Ammon's horn (tissue), 1 donor: ENCODE measurements at places on chromosomes 11 and 22.
A peak's percentile ranks its signal among the peaks of the same experiment; 100 is the strongest.

DNA sequence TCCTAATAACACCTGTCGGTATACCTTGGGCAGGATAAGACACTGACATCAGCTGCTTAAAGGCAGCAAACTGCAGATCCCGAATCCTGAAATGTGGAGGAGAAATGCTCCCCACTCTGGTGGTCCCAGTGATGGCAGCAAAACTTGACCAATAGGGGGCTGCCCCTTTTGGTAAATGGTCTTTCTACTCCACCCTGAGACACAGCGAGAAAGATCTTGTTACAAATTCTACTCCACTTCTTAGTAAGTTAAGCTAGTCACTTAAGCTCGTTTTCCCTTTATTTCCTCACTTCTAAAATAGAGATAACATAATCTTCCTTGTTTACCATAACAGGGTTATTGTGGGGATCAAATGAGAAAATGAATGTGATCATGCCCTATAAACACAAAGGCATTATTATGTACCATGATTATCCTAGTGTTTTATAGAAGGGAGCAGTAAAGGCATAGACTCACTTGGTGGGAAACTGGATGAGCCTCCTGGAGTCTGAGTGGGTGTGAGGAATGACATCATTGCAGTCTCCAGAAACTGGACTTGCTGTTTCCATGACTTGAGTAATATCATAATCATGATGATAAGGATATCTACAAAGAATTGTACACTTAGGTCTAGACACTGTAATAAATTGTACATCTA, 50.9 kb downstream of the ENDOD1 start:
- DNase-seq = no peak

DNA sequence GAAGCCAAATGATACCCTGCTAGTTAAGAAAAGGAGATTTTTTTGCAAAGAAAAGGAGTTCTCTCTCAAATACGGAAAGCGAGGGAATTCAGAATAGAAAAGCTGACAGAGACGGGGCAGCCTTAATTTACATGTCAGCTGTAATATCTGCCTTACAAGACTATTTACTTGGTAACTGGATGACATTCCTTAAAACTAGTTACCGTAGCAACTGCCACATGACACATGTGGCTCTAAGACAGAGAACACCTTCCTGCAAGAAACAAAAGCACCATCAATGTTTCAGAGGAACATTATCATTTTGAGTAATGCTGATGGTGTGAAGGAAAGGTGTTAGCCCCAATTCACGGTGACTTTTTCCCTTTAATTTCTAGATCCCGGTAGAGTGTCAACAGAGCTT, 222.1 kb downstream of the LRRC4C start:
- no peak for DNase-seq

GRCh38 chr11:126405906-126406305, 50.4 kb downstream of the ST3GAL4 start:
- DNase-seq = no peak

- no peak for DNase-seq
Measured at GRCh38 chr11:126339073-126339862, 16.2 kb upstream of the ST3GAL4 start.

GRCh38 chr11:77024745-77025144, 9.5 kb upstream of the B3GNT6 start:
- no peak for DNase-seq

DNA sequence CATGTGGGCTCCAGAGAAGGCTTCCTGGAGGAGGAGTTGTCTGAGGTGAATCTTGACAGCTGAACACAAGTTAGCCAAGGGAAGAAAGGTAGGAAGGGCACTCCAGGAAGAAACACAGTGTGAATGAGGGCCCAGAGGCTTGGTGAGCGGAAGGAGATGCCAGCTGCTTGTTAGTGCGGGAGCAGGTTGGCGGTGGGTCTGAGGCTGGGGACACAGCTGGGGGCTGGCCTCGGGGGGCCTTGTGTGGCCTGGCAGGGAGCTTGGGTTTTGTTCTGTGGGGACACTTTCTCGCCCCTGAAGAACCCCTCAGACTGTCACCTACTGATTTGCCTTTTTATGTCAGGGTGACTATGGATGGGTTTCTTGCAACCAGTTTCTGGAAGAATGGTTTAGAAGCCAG, 160.0 kb downstream of the ST3GAL4 start:
- no peak for DNase-seq

DNA sequence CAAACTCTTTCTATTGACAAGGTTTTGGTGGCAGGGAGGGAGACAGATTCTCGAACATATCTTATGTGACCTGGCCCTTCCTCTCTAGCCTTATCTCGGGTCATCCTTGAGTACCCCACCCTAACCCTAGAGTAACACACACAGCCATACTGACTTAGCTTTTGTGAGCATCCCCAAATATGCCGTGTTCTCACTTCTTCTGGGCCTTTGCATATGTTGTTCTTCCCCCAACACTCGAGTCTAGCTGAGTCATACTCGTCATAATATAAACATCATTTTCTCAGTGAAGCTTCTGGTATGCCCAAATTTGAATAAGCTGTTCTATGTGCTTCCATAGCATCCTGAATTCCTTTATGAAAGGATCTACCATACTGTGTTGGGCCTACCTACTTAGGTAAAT, 8.0 kb downstream of the TTC17 start:
- DNase-seq = no peak

DNA sequence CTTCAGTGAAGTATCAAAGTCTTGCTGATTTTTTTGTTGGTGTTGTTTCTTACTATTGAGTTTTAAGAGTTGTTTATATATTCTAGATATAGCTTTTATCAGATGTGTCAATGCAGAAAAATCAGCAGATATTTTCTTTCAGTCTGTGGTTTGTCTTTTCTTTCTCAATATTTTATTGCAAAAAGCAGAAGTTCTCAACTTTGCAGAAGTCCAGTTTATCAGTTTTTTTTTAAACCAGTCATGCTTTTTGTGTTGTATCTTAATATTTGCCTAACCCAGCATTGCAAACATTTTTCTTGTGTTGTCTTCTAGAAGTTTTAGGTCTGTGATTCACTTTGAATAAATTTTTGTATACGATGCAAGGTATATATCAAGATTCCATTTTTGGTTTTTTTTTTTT, 7.0 kb downstream of the ASRGL1 start:
- DNase-seq = no peak

DNA sequence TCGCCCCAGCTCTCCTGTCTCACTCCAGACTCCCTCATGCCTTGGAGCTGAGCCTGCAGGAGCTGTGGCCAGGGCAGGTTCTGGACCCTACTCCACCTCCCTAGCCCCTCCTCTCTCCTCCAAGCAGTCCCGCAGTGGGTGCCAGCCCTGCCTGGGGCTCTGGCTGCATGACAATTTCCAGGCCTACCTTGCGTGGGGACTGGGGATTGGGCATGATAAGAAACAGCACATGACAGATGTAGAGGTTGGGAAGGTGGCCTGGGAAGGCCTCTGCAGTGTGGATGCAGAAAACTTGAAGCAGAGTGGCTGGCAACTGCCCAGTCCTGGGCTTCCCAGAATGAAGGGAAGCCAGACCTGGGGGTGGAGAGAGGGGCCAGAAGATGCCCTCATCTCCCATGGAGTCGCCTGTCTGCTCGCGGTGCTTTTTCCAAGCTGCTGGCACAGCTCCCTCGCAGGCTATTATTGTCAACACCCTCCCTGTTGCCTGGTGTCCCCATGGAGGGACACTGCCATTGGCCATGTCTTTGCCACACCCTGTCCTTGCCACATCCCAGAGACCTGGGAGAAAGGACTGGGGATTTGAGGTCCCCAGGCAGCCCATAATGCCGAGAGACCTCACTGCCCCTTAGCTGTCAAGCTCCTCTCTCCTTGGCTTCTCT, 48.9 kb upstream of the CDON start:
- DNase-seq = no peak

- no peak for DNase-seq
Measured at GRCh38 chr11:59187035-59187434, 15.1 kb downstream of the DTX4 start.

DNA sequence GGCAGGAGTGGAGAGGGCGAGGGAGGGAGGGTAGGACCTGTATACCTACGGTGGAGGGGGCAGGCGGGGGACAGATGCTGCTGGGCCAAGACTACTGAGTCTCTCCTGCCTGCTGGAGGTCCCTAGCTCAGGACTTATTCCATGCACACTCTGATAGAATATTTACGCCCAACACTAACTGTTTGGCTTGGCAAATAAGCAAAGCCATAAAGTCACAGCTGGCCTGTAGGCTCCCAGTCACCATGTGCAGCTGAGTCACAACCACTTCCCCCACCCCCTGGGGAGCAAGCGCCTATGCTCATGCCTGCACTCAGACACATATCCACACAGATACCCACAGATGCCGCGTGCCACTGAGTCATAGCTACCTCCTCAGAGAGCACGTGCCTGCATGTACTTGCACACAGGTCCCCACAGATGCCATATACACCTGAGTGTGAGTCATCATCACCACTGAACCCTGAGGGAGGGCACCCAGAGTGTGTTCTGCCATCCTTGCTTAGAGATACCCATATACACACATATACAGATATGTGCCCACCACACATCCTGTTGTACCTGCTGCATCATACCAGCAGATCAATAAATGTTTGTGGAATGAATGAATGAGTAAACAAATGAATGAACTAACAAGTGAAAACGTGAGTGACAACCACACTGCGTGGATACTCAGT, 95.8 kb downstream of the SWAP70 start:
- peak; percentile 79 for DNase-seq

DNA sequence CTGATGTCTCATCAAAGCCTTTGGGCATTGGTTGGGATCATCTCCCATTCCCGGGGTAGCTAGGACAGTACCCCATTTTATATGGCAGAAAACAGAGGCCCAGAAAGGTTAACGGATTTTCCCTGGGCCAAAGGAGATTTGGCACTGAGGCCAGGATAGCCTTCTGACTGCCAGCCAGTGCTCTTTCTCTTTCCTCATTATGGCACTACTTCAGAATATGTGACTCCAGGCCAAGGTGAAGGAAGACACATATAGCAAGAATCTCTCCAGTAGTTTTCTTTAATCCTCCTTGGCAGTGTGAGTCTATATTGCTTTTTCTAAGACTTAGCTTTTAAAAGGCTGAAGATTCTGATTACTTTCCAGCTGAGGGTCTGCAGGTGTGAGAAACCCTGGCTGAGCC, 94.8 kb upstream of the AMOTL1 start:
- no peak for DNase-seq

DNA sequence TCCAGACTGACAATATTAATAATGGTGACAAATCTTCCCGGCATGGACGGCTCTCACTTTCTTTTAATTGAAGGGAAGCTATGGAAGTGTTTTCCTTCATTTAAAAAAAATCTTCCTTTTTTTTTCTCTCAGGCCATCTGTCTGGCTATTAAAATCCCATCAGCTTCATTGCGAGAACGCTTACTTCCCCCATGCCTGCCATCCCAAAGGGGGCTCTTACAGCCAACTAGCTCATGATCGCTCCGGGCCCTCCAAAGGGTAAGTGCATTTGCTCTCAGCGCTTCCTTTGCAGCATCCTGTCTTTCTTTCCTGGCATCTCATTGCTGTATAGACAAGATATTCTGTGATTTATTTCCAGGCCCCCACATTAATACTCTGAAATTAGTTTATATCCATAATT, 20.7 kb downstream of the CACNG2 start:
- no peak for DNase-seq

DNA sequence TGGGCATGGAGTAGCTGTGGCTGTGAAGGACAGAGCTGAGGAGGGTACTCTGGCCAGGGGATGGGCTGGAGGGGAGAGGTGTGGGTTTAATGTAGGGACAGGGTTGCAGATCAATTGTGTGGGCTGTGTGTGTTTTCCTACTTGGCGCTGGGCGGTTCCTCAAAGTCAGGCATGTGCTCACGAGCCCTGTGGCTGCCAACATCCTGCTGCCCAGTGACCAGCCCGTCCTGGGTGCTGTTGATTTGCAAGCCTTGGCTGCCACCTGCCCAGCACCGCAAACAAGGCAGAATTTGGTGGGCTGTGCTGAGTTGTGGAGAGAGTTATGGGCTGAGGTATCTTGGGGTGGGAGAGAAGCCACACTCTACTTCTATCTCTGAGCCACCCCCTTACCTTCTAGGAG, 69.2 kb downstream of the SCN3B start:
- DNase-seq = no peak

DNA sequence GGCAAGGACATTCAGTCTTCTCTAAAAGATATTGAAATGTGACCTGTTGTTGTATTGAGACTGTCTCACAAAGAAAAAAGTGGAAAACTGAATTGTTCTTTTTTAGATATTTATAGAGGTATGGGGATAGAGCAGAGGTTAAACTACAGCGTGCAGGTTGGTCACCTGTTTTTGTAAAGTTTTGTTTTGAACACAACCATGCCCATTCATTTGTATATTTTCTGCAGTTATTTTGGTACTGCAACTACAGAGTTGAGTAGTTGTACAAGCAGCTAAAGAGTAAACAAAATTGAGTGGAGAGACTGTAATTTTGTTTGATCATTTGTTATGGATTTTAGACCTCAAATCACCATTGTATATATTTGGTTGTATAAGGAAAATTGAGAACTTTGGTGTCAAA, 11.3 kb downstream of the EED start:
- no peak for DNase-seq

- no peak for DNase-seq
Measured at GRCh38 chr11:43497144-43497543, 138.4 kb downstream of the TTC17 start.

- DNase-seq = no peak
Measured at GRCh38 chr11:27174021-27174420, 133.4 kb downstream of the BBOX1 start.

- DNase-seq = no peak
Measured at GRCh38 chr22:20775342-20775895, 1.5 kb downstream of the SERPIND1 start.
